ENCODE measurements at places on chromosomes 16 and 17. TPM values are rescaled to one million over a fixed set of nuclear protein-coding genes. Genes with fewer than 3 reads are reported as not detected.

DNA sequence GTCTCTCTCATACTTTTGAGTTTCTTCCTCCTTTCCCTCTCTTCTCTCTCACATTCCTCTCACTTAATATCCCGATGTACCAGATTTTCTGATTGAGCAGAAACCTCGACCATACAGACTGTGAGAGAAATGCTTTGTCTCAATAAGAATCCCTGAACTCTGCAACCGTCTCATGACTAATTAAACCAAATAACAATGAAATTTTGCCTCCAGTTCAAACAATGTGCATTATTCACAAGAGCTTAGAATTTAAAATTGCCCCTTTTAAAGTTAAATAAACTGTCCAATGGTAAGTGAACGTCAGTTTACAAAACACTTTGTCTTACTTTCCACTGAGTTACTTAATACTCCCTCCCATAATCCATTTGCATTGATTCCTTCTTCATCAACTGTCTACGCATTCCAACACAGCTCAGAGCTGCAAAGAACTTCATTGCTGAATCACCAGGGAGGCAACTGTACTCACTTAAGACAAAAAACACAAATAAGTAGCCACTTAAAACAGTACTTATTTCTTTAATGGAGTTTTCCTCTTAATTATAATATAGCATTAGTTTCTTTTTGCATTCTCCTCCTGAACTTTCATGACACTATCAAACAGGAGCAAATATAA, 4.9 kb downstream of the CDH11 start:
- no peaks in the 10 kb centered on the region for H3K4me1 ChIP-seq
- no peak overlapping the region for H3K4me3 ChIP-seq
- H3K27ac ChIP-seq: no peak overlapping the region
- peaks cover 21% of the 10 kb centered on the region for H3K27me3 ChIP-seq

GRCh38 chr16:30748634-30749445, 615 bp downstream of the PHKG2 start:
- no peaks in the 10 kb centered on the region for H3K27me3 ChIP-seq
- no peak for DNase-seq
- H3K4me3 ChIP-seq: peak overlapping the region; percentile 94
- peaks cover 20% of the 10 kb centered on the region for H3K4me1 ChIP-seq
- H3K36me3 ChIP-seq: peaks cover 25% of the 10 kb centered on the region
- peak overlapping the region; percentile 95 for H3K27ac ChIP-seq

DNA sequence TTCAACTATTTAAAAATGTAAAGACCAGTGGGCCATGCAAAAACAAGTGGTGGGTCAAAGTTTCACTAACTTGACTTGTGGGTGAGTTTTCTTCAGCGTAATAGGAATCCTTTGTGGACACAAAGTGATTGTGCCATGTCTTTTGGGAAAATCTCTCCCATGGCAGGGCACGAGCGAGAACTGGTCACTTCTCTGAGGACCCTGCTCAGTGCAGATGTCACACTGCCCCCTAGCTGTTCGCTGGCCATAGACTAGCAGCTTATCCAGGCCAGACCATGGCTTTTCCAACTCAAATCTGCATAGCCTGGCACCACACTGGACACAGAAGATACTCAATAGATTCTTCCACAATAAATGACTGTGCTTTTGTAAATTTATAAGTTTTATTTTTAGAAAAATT, 306.0 kb upstream of the CCL2 start:
- peaks cover 2% of the 10 kb centered on the region for H3K4me1 ChIP-seq
- H3K27me3 ChIP-seq: peaks cover 6% of the 10 kb centered on the region
- H3K36me3 ChIP-seq: no peaks in the 10 kb centered on the region
- no peak for DNase-seq

The SYT17 gene
- total RNA-seq: not detected

DNA sequence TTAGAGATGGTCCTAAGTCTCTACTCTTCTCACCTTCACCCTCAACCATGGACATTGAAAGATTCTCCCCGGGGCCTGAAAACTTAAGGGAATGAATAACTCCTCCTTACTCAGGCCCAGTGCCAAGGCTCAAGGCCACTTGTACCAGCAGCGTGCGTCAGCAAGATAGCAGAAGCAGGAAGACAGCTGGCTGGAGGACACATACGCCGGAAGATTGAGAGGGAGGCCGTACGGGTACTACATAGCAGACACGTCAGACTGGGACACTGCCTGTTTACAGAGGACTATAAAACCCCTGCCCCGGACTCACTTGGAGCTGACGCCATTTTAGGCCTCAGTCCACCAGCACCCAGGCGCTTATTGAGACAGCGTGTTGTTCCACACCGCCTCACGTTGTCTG, 75.8 kb upstream of the MED13 start:
- DNase-seq: no peak
- peaks cover 27% of the 10 kb centered on the region for H3K27me3 ChIP-seq
- no peak overlapping the region for H3K27ac ChIP-seq
- H3K4me3 ChIP-seq: no peak overlapping the region
- H3K4me1 ChIP-seq: no peaks in the 10 kb centered on the region

- no peak overlapping the region for H3K4me3 ChIP-seq
- H3K27ac ChIP-seq: no peak overlapping the region
Observed at GRCh38 chr16:13377143-13377542, 475.7 kb downstream of the SHISA9 start.

Data from activated naive CD8-positive, alpha-beta T cell treated with anti-CD3 and anti-CD28 coated beads, Interleukin-2, amount 10 ng/mL, durations not matched to agents 7 days and 5 days (primary cell).